Regular cardiac myocyte (primary cell): ENCODE measurements at places on chromosomes 1 and 21. TPM values are rescaled to one million over a fixed set of nuclear protein-coding genes. Genes with fewer than 3 reads are reported as not detected.

Gene RNASEL
- total RNA-seq = 10.5 and 15.2 TPM in 2 replicates

Gene TFAP2E
- total RNA-seq = under 0.01 TPM in 2 replicates

Gene BMP8A
- under 0.01 and 0.19 TPM in 2 replicates for total RNA-seq

Gene SAMD11
- 4.5 and 5.8 TPM in 2 replicates for total RNA-seq

Gene HEYL
- total RNA-seq = 0.19 and 0.28 TPM in 2 replicates

Gene LRRIQ3
- total RNA-seq = 0.38 and 1.4 TPM in 2 replicates

Gene RPE65
- not detected in 2 replicates for total RNA-seq

Gene CADM3
- total RNA-seq = 0.28 TPM in 1 of 2 replicates, not detected in the other

Gene TMPRSS3
- not detected in 2 replicates for total RNA-seq
